Naive thymus-derived CD8-positive, alpha-beta T cell (primary cell): ENCODE measurements at places on chromosomes 11 and 22. TPM values are rescaled to one million over a fixed set of nuclear protein-coding genes. Genes with fewer than 3 reads are reported as not detected.
A peak's percentile ranks its signal among the peaks of the same experiment; 100 is the strongest.

Gene UBQLNL
- 0.47 TPM for total RNA-seq

DNA sequence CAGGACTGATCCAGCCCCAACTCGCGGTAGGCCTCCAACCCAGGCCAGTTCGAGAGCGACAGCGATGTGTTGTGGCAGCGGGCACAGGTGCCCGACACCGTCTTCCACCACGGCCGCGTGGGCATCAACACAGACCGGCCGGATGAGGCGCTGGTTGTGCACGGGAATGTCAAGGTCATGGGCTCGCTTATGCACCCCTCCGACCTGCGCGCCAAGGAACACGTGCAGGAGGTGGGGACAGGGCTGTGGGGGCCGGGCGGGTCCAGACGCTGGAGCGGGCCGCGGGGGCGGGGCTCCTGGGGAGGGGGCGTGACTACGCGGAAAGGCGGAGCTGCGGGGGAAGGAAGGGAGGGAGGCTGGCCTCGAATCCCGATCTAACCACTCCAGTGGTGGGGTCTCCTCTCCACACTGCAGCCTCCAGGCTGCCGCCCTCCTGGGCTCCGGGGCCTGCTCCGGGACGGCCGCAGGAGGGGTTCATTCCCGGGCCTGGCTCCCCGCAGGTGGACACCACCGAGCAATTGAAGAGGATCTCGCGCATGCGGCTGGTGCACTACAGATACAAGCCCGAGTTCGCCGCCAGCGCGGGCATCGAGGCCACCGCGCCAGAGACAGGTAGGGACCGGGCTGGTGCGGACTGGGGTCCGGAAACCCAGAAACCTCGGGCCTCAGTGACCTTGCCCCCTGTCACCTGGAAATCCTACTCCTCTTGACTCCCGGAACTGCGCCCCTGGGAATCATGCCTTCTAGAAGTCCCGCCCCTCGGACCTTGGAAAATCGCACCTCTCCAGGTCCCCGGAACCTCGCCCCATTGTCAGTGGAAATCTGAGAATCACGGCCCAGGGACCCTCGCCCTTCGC is 14.9 kb downstream of the TMEM258 start:
- peak overlapping the region; percentile 71 for H3K4me3 ChIP-seq
- peaks cover 12% of the 10 kb centered on the region for H3K27me3 ChIP-seq
- H3K4me1 ChIP-seq, result peaks cover 11% of the 10 kb centered on the region
- peak; percentile 55 for DNase-seq

GRCh38 chr11:80327956-80328614 is 887.3 kb upstream of the TENM4 start:
- H3K4me3 ChIP-seq, result no peak overlapping the region
- no peaks in the 10 kb centered on the region for H3K4me1 ChIP-seq
- no peaks in the 10 kb centered on the region for H3K36me3 ChIP-seq
- DNase-seq, result no peak

DNA sequence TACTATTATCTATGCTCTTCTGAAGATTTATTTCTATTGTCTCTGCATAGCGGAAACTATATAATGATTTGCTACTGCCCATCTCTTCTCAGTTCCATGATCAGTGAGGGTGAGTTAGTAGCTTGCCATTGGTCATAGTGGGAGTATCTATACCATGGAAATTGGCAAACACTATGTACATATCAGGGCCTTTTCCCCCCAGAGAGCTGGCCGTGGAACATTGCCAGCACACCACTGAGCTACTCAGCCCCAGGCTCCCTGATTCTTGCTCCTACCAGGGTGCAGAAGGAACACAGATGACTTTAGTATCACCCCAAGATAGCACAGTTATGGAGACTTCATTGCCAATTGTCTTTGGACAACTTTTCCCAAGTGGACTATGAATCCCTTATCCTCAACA is 33.2 kb downstream of the IRAG1 start:
- no peak overlapping the region for H3K4me3 ChIP-seq
- no peak overlapping the region for H3K27ac ChIP-seq
- H3K27me3 ChIP-seq, result no peaks in the 10 kb centered on the region
- no peak for DNase-seq

DNA sequence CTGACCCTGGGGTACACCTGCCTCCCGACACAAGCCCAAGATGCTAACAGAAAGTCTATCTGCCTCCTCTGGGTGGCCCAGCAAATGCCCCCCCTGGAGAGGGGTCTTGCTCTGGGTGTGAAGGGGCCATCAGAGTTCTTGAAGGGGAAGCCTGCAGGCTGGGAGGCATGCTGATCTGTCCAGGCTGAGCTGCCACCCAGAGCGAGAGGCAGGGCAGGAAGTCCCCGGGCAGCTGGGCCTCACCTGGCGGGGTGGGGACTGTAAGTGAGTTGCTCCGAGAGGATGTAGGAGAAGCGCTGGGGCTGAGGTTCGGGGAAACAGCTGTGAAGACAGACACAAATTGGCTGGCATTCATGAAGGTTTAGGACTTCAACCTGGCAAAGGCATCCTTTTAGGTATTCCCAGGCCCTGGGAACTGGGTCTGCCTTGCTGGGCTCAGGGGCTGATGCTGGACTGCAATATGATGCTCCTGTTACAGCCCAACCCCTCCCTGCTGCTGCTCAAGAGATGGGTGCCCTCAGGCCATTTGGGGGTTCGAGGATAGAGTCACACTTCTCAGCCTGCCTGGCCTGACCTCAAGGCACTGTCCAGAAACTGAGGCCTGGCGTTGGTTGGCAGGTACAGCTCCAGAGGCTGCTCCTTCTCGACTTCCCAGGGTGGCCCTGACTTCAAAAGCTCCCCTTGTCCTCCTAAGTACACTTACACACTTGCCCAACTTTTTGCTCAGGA is 60.2 kb upstream of the LYVE1 start:
- H3K27me3 ChIP-seq, result peaks cover 4% of the 10 kb centered on the region
- no peak overlapping the region for H3K27ac ChIP-seq
- H3K4me3 ChIP-seq, result no peak overlapping the region
- DNase-seq, result no peak
- peaks cover 13% of the 10 kb centered on the region for H3K4me1 ChIP-seq
- no peaks in the 10 kb centered on the region for H3K36me3 ChIP-seq

DNA sequence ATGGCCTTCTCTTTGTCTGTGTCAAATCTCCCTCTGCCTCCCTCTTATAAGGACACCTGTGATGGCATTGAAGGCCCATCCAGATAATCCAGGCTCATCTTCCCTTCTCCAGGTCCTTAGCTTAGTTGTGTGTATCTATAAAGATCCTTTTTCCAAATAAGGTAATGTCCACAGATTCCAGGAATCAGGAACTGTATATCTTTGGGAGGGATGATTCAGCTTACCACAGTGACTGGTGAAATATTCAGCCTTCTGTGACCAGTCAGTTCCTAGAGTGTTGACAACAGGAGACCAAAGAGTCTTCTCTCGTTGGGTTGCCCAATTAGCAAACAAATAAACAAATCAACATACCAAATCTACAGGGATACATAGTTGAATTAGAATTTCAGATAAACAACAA is 175.8 kb downstream of the MPPED1 start:
- H3K27ac ChIP-seq, result no peak overlapping the region
- peaks cover 64% of the 10 kb centered on the region for H3K27me3 ChIP-seq
- no peak for DNase-seq
- H3K4me3 ChIP-seq, result no peak overlapping the region
- H3K36me3 ChIP-seq, result no peaks in the 10 kb centered on the region
- no peaks in the 10 kb centered on the region for H3K4me1 ChIP-seq

DNA sequence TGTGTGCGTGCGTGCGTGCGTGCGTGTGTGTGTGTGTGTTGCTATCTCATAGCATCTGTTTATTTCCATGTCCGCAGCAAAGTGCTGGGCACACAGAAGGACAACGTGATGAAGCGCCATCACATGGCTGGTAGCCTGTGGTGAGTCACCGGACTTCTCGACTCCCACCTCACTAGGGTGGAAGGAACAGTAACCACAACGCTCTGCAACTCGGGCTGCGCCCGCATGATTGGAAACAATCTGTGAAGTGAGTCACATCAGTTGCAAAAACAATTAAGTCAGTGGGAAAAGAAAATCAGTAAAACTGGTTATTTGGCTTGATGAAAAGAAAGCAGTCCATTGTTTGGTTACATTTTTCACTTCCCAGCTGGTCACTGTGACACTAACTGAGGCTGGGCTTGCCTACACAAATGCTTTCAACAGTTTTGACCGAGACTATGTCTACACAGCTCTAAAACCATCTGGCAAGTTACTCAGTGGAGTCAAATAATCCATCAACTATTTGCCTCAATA is 437.3 kb upstream of the CADM1 start:
- no peak overlapping the region for H3K4me3 ChIP-seq
- no peaks in the 10 kb centered on the region for H3K4me1 ChIP-seq
- H3K27me3 ChIP-seq, result peaks cover 4% of the 10 kb centered on the region
- no peak for DNase-seq
- no peaks in the 10 kb centered on the region for H3K36me3 ChIP-seq
- no peak overlapping the region for H3K27ac ChIP-seq

DNA sequence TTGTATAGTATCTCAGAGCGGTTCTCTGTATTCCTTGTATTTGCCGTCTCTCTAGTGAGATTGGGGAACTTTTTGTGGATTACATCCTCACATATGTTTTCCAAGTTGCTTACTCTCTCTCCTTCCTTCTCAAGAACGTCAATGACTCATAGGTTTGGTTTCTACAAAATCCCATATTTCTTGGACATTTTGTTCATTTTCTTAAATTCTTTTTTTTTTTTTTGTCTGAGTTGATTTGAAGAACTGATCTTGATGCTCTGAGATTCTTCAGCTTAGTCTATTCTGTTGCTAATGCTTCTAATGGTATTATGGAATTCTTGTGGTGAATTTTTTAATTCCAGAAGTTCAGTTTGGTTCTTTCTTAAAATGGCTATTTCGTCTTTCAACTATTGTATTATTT is 28.4 kb upstream of the SLN start:
- no peak overlapping the region for H3K4me3 ChIP-seq
- DNase-seq, result no peak
- peaks cover 70% of the 10 kb centered on the region for H3K27me3 ChIP-seq
- no peaks in the 10 kb centered on the region for H3K36me3 ChIP-seq
- no peak overlapping the region for H3K27ac ChIP-seq

Gene FAM180B
- total RNA-seq, result not detected

Gene TMEM191C
- total RNA-seq, result 5.4 TPM

GRCh38 chr22:40388231-40388630 is 17.8 kb downstream of the SGSM3 start:
- H3K4me1 ChIP-seq, result peaks cover 76% of the 10 kb centered on the region
- no peak for DNase-seq
- no peak overlapping the region for H3K4me3 ChIP-seq
- H3K36me3 ChIP-seq, result no peaks in the 10 kb centered on the region

- peaks cover 21% of the 10 kb centered on the region for H3K4me1 ChIP-seq
- peak overlapping the region; percentile 56 for H3K4me3 ChIP-seq
- no peaks in the 10 kb centered on the region for H3K36me3 ChIP-seq
- no peak overlapping the region for H3K27ac ChIP-seq
- H3K27me3 ChIP-seq, result peaks cover 4% of the 10 kb centered on the region
Measured at GRCh38 chr11:69643646-69644045, 2.7 kb downstream of the CCND1 start.

Gene MOGAT2
- not detected for total RNA-seq
